Muscle of leg (tissue), 16 donors: ENCODE measurements at places on chromosomes 1 and 21. TPM values are rescaled to one million over a fixed set of nuclear protein-coding genes. Genes with fewer than 3 reads are reported as not detected.

GRCh38 chr1:1122078-1122811 is 6.4 kb upstream of the C1orf159 start:
- H3K4me1 ChIP-seq = peaks cover 20% of the 10 kb centered on the region
- H3K4me3 ChIP-seq = no peak overlapping the region
- no peaks in the 10 kb centered on the region for H3K36me3 ChIP-seq
- peaks cover 31% of the 10 kb centered on the region for H3K27me3 ChIP-seq
- H3K27ac ChIP-seq = no peak overlapping the region
- DNase-seq = peak; percentile 79

DNA sequence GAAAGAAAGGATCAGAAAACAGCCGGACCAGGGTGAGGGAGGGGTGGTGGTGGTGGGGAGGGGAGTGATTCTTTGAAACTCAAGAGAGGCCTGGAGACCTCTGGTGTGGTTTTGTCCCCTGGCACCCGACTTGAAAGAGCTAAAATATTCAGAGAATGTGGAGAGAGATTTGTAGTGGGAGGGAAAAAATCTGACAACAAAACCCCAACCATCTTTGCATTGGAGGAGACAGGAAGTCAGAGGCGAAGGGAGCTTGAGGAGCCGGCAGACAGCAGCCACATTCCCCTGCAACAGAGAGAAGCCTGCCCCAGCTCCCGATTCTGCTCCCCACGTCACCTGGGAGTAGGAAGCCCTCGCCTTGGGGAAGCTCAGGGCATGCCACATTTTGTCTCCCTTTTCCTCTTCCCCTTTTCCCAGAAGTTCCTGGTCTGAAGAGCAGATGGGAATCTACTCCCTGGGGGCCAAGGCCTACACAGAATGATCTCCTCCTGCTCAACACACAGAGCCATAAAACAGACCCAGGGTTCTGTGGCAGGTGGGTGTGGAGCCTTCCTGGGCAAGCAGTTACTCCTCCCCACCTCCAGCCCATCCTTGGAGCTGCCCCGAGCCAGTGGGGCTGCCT is 84.9 kb downstream of the ITPKB start:
- DNase-seq = no peak
- H3K4me1 ChIP-seq = peaks cover 71% of the 10 kb centered on the region
- no peak overlapping the region for H3K4me3 ChIP-seq
- H3K27me3 ChIP-seq = no peaks in the 10 kb centered on the region
- no peaks in the 10 kb centered on the region for H3K36me3 ChIP-seq

GRCh38 chr1:54695221-54695620 is 20.4 kb upstream of the TTC4 start:
- H3K4me3 ChIP-seq = no peak overlapping the region
- DNase-seq = no peak
- no peak overlapping the region for H3K27ac ChIP-seq
- H3K4me1 ChIP-seq = no peaks in the 10 kb centered on the region
- no peaks in the 10 kb centered on the region for H3K27me3 ChIP-seq
- H3K36me3 ChIP-seq = no peaks in the 10 kb centered on the region

GRCh38 chr1:96741335-96741734 is 19.8 kb downstream of the PTBP2 start:
- no peaks in the 10 kb centered on the region for H3K4me1 ChIP-seq
- H3K27me3 ChIP-seq = no peaks in the 10 kb centered on the region
- no peak overlapping the region for H3K27ac ChIP-seq
- DNase-seq = no peak
- peaks cover 3% of the 10 kb centered on the region for H3K36me3 ChIP-seq
- no peak overlapping the region for H3K4me3 ChIP-seq

DNA sequence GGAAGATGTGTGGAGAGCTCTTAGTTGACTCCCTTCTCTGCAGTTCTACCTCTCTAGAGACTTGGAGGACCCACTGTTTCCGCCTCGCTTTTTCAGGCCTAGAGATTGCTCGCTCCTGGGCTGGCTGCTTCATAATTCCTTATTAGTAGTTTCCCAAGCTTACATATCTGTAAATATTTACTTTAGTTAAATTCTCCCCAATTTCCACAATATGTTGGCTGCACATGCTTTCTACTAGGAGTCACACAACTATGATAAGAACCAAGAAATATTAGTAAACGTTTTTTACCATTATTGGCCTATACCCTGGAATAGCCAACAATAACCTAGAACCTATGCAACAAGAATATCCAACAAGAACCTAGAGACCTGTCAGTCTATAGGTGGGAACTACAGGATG is 129.0 kb upstream of the RUNX1 start:
- H3K36me3 ChIP-seq = no peaks in the 10 kb centered on the region
- no peaks in the 10 kb centered on the region for H3K27me3 ChIP-seq
- H3K4me1 ChIP-seq = peaks cover 12% of the 10 kb centered on the region
- no peak overlapping the region for H3K27ac ChIP-seq
- no peak overlapping the region for H3K4me3 ChIP-seq

GRCh38 chr1:3139871-3140361 is 70.9 kb downstream of the PRDM16 start:
- no peak for DNase-seq
- H3K27me3 ChIP-seq = peaks cover 85% of the 10 kb centered on the region
- no peak overlapping the region for H3K27ac ChIP-seq
- peaks cover 7% of the 10 kb centered on the region for H3K4me1 ChIP-seq

PCNX2 gene
- total RNA-seq = 3.9 TPM

GBP4 gene
- total RNA-seq = 2.7 TPM
